GM23248 (cell line): ENCODE measurements at places on chromosomes 16 and 17. TPM values are rescaled to one million over a fixed set of nuclear protein-coding genes. Genes with fewer than 3 reads are reported as not detected.

DNA sequence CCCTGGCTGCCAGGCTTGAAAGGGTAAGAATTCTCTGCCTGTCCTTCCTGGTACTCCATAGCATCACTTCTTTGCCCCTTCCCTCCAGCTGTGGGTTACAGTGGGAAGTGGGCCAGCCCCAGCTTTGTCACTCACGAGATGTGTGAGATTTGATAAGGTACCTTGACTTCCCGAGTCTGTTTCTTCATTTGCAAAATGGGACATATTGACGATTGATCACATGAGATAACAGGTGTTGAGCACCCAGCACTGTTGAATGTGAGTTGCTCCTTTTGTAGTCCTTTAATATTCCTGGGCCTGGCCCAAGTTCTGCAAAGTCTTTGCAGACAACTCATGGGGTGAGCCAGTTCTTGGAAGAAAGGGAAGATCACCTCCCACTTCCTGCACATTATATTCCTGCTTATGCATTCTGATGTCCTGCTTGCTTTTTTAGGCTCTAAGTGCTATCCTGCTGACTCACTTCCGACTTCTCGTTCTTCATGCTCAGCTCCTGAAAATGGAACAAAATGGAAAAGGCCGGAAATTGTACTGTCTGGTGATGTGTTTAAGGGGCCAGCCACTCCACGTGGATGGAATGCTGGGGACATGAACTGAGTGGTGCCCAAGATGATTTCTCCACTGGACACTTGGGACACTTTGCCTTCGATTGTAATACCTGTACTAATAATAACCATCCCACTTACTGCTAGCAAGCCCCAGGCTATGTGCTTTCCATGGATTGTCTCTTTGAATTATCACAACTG is 8.3 kb upstream of the NLK start:
- H3K4me1 ChIP-seq: peaks cover 20% of the 10 kb centered on the region
- 0 out of 2 replicates have a peak overlapping the region, but pooled peaks have one; percentile 7 for H3K4me3 ChIP-seq
- H3K36me3 ChIP-seq: no peaks in the 10 kb centered on the region
- DNase-seq: peak; percentile 93
- no peaks in the 10 kb centered on the region for H3K27me3 ChIP-seq

- DNase-seq: peak; percentile 21
- no peaks in the 10 kb centered on the region for H3K36me3 ChIP-seq
Measured at GRCh38 chr17:71726341-71726740, 394.5 kb upstream of the SOX9 start.

The ST6GALNAC2 gene
- total RNA-seq: 0.65 and 1.4 TPM in 2 replicates

The RNU2-1 gene
- not detected in 2 replicates for total RNA-seq
